HFFc6 (cell line): ENCODE measurements at places on chromosomes 13 and 19.
A peak's percentile ranks its signal among the peaks of the same experiment; 100 is the strongest.

DNA sequence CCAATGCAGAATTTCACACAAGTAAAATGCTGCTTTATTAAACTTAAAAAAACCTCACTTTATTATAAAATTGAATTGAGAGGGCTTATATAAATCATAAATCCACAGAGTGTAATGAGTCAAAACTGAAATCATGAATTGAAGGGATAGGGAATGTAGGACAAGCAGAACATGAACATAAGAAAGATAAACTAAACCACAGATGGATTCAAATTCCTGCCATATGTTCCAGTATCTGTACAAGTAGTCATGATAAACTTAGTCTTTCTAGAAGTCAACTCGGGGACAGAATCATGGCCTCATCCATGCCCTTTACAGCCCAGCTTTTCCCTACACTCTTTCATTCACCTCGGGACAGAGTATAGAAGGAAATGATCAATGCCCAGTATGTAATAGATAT lies 16.6 kb downstream of the LMO7 start:
- no peak for DNase-seq

DNA sequence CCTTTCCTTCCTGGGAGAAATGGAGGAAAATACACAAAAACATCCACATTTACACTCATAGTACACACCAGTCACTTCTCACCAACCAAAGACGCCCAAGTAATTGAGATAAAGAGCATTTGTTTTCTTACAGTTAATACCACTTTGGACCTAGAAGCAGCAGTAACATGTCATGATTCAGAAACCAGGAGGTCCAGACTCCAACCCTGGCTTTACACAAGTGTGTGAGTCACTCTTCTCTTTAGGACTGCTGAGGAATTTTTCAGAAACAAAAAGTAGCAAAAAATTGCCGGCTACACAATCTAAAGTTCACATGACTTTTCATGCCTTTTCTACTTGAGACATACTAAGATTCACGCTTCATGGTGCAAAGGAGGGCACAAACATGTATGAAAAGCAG lies 42.1 kb downstream of the TUBGCP3 start:
- DNase-seq, result peak; percentile 78

DNA sequence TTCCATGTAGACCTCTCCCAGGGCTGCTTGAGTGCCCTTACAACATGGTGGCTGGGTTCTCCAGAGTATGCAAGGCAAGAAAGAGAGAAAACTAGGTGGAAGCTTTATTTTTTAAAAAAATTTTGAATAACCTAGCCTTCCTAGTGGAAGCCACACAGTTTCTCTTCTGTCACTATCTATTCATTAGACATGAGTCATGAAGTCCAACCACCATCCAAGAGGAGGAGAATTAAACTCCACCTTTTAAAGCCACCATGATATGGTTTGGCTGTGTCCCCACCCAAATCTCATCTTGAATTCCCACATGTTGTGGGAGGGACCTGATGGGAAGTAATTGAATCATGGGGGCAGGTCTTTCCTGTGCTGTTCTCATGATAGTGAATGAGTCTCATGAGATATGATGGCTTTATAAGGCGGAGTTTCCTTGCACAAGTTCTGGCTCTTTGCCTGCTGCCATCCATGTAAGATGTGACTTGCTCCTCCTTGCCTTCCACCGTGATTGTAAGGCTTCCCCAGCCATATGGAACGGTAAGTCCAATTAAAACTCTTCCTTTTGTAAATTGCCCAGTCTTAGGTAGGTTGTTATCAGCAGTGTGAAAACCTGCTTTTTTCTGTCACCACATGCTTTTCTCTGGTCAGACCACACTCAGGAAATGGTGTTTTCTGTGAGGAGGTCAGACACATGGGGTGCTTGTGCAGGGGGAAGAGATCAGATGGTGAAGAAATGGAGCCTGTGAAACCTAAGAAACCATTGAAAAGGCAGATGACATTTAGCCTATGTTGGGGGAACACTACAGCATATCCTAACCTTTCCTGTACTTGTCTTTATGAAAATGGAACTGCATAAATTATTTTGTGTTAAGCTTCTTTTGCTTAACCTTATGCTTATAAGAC lies 57.7 kb downstream of the ANKRD10 start:
- no peak for DNase-seq

DNA sequence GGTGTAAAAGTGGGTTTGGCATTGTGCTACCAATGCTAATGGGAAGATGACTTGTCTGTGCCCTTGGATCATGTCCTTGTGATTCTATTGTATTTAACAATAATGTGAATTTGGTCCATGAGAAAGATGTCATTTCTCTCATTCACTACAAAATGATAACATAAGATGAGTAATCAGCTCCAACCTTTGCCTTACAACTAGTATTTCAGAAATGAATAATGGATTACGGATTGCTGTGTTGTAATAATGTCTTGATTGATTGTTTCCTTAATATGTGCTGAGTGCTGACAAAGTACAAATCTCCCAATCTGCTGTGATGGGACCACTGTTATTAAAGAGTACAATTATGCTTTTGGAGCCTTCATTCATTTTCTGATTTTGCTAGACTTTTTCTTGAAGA lies 375.0 kb downstream of the PCDH9 start:
- DNase-seq, result no peak
